ENCODE measurements at places on chromosomes 2 and 18.

DNA sequence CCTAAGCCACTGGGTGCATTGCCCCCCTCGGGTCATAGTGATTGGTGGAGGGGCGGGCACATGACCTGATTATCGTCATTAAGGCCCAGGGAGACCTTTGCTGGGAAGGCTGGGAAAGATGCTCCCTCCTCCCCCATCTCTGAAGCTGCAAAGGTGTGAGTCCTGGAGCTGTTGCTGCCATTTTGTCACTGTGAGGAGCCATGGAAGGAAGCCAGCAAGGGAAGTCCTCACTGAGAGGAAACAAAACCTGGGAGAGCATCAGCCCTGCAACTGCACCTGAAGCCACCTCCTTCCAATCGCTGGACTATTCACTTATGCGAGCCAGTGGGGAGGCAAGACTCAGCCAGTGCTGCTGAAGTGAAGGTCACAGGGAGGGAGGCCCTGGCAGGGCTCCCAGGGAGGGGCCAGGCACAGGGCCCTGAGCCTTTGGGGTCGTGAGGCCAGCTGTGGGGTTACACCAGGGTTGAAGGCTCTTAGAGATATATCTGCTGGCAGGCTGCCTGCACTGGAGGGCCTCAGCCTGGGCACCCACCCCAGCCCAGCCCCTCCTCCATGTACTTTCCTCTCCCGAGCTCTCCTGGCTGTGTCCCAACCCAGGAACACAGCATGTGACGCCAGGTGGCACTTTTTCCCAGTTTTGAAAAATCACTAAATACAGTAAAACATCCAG lies 10.7 kb upstream of the FAHD2A start:
- no peak for DNase-seq

DNA sequence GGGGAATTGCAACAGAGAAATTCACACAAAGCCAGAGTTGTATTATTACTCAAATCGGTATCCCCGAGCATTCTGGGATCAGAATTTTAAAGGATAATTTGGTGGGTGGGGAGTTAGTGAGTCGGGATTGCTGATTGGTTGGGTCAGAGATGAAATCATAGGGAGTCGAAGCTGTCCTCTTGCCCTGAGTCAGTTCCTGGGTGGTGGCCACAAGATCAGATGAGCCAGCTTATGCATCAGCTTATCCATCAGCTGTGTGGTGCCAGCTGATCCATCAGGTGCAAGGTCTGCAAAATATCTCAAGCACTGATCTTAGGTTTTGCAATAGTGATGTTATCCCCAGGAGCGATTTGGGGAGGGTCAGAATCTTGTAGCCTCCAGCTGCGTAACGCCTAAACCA lies 34.3 kb upstream of the ITM2C start:
- DNase-seq: no peak

GRCh38 chr2:203732092-203732952 lies 25.9 kb downstream of the CD28 start:
- DNase-seq: no peak

DNA sequence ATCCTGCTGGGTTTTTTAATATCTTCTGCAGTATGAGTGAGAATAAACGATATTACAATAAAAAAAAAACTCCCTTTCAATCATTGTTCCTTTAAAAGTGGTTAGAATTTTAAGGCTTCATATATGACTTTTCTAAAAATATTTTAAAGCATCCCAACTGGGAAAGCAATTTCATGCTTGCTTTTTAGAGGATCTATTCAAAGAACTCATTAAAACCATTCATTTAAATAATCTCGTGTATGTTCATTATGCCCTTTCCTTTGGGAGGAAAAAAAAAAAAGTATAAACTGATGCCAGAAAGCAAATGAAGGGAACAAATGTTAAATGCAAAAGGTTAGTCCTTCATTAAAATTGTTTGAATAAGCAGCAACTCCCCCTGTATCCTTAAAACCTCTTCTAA lies 81.2 kb downstream of the XIRP2 start:
- DNase-seq: no peak

DNA sequence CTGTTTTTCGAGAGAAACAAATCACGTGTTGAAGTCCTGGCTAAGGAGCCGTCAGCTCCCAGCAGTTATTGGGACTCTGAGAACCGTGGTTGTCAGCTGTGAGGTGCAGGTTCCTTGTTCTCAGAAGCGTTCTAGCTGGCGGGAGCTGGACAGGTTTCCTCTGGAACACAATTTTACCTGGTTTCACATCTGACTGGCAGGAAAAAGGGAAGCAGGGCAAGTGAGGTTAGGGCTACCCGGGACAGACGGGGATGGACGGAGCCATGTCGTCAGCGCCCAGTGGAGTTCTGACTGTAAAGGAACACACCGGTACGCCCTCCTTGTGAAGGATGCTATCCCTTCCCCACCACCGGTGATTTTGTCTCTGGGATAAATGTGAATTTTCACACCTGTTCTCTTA lies 26.1 kb downstream of the ITGB1BP1 start:
- DNase-seq: no peak

- DNase-seq: no peak
These were observed 27.2 kb downstream of the RNF152 start for GRCh38 chr18:61865466-61866175.

GRCh38 chr2:169071455-169071854 lies 2.1 kb downstream of the DHRS9 start:
- DNase-seq: no peak

- DNase-seq: no peak
These were observed at the start of gene CELF4 for GRCh38 chr18:37565101-37565976. Gene CELF4 (minus strand): TSS chr18:37565798.

- no peak for DNase-seq
These were observed 172.3 kb downstream of the PRKCE start for GRCh38 chr2:45823723-45824206.

DNA sequence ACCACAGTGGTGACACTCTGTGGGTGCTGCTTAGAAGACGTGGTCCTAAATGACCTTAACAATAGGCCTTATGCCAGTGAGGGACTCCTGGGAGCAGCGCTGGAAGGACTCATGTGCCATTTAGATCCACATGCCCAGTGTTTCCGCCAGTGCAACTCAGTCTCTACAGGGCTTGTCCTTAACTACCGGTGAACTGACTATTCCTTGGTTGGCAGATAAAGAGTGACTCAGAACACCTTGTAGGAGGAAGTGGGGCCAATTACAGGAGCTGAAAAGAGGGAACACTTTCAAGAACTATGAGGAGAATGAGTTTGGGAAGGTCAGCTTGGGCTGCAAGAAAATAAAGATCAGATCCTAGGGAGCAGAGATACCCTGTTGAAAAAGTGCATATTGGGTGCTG lies 1.8 kb upstream of the CDK5R2 start:
- DNase-seq: no peak

- peak; percentile 64 for DNase-seq
These were observed at the start of gene KIF3C for GRCh38 chr2:25982273-25982967. Gene KIF3C (minus strand): TSS chr2:25982497. CDS start chr2:25981917, 580 bp downstream.

DNA sequence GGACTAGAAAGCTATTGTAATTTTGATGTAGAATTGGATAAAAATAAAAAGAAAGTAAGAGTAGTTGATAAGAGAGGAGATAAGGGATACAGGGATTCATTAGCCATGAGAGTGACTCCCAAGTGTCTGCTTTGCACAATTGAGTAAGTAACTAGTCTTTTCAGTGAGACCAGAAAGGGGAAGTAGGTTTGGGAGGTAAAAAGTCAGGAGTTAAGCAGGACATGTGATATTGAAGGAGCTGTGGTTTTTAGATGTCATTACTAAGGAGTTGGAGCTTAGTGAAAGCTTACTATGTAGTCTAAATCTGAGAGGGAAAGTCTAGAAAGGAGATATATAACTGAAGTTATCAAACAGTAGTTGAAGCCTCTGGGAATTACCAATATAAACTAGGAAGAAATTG lies 93.4 kb downstream of the SLC5A7 start:
- DNase-seq: no peak

DNA sequence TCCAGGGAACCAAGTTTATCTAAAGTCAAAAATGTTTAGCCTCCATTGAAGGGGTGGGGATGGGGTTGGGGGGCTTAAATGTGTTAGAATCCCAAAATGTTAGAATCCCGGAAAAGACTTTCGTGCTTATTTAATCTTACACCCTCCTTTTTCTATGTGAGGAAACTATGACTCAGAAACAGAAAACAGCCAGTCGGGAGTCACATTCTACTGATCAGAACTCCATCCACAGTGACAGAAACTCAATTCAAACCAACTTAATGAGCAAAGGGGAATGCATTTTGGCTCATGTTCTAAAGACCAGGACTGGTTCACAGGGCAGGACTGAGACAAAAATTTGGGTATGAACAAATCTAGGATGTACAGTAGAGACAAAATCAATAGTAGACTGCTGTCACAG lies 31.9 kb upstream of the AFTPH start:
- DNase-seq: no peak

DNA sequence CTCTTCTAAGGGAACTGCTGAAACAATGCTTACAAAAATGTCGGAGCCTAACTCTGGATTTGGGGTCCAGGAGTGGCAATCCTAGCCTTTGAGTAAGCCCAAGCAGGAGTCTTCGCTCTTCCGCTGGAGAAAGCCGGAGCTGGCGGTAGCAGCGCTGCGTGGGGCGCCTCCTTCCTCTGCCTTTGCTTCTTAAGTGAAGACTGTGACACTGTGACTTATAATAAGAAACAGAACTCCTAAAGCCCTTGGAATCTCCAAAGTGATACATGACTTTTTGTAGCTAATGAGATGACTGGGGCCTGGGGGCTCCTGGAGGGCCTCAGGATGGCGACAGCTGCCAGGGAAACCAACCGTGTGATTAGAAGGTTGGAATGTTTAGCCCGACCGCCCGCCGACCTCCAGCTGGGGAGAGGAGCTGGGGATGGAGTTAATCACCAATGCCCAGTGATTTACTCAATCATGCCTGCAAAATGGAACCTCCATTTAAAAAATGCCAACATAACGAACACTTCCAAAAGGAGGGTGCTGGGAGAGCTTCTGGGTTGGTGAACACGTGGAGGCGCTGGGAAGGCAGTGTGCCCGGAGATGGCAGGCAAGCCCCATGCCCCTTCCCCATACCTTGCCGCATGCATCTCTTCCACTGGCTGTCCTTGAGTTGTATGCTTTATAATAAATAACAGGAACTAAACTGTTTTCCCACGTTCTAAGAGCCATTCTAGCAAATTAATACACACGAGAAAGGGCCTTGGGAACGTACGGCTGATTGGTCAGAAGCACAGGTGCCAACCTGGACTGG lies 29.0 kb upstream of the MAL start:
- no peak for DNase-seq

DNA sequence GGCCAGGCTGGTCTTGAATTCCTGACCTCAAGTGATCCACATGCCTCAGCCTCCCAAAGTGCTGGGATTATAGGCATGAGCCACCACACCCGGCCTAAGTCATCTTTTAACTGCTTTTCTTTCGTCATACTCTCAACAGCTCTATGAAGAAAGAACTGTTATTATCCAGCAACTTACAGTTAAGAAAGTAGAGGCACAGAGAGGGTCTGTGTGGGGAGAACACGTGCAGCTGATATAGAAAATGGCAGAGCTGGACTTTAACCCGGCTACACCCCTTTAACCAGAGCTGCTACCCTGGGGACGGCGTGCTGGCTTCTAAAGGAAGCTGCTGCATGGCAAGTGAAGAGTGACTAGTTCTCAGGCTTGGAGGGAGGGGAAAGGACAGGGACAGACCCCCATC lies 25.5 kb downstream of the IGFBP2 start:
- DNase-seq: no peak

DNA sequence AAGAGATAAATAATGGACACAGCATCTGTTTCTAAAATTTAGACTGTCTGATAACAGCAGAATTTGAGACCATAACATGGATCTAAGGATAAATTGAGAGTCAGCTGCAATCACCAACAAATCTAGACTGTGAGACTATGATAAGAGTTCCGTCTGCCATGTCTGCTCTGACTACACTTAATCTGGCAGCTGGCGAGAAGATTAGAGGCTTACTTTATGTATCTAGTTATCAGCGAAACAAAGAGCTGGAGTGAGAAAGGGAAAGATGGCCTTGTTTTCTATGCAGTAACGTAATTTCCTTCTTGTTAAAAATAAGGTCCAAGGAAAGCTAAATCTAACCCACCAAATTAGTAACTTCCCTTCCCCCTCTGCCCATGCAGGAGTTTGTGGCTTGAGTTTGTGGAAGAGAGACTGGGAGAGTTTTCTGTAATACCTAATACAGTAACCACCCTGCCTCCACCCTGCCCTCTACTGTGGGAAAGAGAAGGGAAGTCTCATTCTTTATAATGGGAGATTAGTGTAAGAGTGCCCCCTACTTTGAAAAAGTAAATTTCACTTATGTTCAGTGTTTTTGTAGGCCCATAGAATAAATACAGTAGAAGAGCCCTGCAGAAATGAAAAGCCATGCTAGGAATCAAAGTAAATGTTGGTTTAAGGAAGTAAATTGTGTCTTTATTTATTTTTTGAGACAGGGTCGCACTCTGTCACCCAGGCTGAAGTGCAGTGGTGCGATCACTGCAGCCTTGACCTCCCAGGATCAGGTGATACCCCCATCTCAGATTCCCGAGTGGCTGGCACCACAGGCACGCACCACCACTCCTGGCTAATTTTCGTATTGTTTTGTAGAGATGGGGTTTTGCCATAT lies 27.5 kb downstream of the EML4 start:
- DNase-seq: peak; percentile 38

DNA sequence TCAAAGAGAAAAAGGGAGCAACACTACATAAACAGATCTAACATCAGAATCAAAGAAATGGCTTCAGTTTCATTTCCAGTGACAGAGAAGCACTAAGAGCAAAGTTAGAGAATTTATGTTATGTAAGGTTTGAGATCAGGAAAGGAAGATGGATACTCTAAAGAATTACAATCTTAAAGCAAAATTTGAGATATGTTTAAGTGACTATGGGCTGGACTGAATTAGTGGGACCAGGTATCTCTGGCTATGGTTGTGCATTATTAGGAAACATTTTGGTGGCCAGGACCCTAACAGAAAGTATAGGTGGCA lies 208.2 kb downstream of the CCDC178 start:
- no peak for DNase-seq

DNA sequence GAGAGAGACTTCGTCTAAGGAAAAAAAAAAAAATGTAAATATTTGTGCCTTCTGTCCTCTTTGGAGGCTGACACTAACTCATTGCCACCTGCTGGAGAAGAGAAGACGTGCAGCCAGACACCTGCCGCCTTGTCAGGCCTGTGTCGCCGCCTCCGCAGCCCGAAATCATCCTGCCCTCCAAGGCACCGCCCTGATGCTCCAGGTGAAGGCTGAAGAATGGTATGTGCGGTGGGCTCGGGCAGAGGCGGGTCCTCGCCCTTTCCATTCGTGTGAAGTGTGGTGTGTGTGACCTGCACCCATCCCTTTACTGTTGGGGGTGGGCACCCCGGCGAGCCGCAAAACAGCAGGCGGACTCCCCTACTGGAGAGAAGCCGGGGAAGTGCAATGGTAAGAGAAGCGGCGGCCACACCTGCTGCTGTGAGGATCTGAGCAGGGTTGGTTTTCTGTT lies 60.4 kb downstream of the FAM161A start:
- DNase-seq: peak; percentile 74

GRCh38 chr2:125070726-125071505 lies 1045.8 kb downstream of the CNTNAP5 start:
- DNase-seq: no peak

- no peak for DNase-seq
These were observed 36.9 kb downstream of the NGEF start for GRCh38 chr2:232976176-232976575.

- DNase-seq: no peak
These were observed 48.8 kb downstream of the THNSL2 start for GRCh38 chr2:88218981-88219380.

GRCh38 chr2:69013142-69013839 lies at the start of gene ANTXR1:
Gene ANTXR1 (plus strand): TSS chr2:69013179. CDS start chr2:69013500, 321 bp downstream.
- DNase-seq: no peak

GRCh38 chr2:234705108-234705507 lies 208.2 kb upstream of the ARL4C start:
- no peak for DNase-seq

Data from T-cell (primary cell).